ENCODE measurements at places on chromosomes 2 and 18.

- ATAC-seq = no peak
These were observed 354.8 kb downstream of the AKAIN1 start for GRCh38 chr18:4842287-4842686.

DNA sequence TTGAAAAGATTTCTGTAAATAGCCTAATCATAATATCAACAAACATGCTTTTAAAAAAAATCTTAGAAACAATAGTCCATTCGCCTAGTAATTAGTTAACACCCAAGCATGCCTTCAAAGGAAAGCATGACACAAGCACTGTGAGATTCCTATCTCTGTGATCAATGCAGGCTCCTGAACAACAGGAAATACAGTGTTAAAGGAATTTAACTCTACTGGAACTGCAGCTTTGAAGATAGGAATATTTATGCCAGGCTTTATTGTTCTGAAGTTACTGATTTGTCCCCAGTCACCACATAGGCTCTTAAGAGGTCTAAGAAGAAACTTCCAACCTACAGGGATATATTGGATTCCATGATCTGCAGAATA, 15.4 kb upstream of the FAM124B start:
- no peak for ATAC-seq

DNA sequence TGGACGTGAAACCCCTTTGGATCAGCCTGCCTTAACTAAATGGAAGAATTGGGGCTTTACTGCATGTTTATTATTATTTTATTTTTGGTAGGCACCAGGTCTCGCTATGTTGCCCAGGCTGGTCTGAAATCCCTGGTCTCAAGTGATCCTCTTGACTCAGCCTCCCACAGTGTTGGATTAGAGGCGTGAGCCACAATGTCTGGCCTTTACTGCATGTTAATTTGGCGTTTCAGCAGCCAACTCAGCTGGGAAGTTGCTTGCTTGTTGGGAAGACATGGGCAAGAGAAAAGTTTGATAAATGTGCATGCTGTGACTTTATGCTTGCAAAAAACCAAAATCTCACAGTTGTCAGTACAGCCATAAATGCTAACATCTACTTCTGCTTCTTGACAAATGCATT, 105.1 kb downstream of the FMNL2 start:
- ATAC-seq = no peak

- ATAC-seq = no peak
These were observed 14.5 kb upstream of the FOSL2 start for GRCh38 chr2:28377984-28378678.

- no peak for ATAC-seq
These were observed 43.4 kb downstream of the DSC3 start for GRCh38 chr18:30999186-30999585.

GRCh38 chr2:567865-568638, 109.2 kb downstream of the TMEM18 start:
- ATAC-seq = no peak

DNA sequence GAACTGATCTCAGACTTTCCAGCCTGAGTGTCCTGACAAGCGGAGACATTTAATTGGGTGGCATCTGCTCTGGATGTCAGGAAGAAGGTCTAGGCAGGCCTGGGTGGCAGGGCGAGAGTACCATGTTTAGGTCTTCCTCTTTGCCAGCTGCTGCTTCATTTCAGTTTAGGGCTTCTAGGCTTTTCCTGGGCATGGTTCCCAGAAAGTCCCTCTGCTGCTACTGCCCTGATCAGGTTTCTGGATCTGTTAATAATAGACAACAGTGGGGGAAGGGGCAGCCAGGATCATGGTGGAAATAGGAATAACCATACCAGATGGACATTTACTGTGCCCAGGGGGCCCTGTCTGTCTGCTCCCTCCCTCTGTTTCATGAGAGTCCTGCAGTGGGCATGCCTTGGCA, 2.3 kb upstream of the PLCD4 start:
- no peak for ATAC-seq

DNA sequence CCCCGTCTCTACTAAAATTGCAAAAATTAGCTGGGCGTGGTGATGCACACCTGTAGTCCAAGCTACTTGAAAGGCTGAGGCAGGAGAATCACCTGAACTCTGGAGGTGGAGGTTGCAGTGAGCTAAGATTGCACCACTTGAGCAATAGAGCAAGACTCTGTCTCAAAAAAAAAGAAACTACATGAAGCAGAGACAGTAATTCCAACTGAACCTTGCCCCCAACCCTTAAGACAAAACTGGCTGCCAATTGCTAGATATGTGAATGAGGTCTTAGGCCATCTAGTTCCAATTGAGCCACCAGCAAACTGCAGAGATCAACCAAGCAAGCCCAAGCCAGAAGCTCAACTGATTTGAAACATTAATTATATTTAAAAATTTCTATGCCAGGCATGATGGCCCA, 25.9 kb downstream of the HAUS1 start:
- no peak for ATAC-seq

- no peak for ATAC-seq
These were observed 457.7 kb downstream of the CBLN2 start for GRCh38 chr18:72086421-72086820.

GRCh38 chr18:58671632-58672564, 633 bp downstream of the MALT1 start:
- ATAC-seq = peak; percentile 77

DNA sequence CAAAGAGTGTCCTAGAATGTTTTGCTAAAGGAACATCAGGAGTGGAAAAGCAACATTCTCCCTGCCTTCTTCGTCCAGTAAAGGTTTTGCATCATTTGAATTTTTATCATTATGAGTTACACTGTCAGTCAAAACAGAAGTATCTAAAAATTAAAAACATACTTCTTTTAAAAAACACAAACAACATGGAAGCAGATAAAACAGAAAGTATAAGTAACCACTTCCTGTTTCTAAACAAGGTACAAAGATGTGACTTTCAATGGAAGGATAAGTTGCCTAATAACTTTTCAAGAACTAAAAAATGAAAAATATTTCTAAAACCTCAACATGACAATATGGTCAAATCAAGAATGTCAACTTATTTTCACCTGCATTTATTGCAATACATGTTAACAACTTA, 158.2 kb downstream of the STK39 start:
- no peak for ATAC-seq

GRCh38 chr18:8667846-8668245, 37.5 kb upstream of the MTCL1 start:
- no peak for ATAC-seq

Data from motor neuron (in vitro differentiated cells).